ENCODE measurements at places on chromosomes 13 and 19.

DNA sequence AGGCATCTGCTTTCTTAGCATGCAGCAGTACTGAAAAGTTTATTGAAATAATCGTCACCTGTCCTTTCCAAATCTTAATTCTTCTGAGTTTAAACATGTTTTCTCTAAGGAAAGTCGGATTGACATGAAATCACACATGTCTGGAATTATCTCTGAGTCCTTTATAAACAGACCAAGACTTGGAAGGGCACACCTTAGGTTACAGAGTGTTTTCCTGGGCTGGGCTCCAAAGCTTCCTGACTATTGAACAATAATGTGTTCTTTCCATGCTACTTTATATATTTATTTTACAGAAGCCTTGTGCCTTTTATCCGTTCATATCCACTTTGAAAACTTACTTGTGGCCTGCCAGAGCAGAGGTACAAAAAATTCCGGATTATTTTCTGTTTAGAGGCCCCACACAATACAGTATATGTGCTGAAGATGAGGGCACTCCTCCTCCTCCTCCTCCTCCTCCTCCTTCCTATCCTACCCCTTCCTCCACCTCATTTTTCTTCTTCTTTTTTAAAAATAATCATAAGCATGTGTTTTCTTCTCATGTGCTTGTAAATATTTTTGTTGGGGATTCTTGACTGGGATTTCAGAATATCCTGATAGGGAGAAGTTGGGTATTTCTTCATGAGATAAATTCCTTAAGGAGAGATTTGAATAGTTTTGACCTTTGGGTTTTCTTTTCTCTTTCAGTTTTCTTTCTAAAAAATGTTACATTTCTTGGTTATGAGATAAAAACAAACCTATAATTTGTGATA is 52.3 kb downstream of the LRCH1 start:
- no peak for DNase-seq

- no peak for DNase-seq
Measured at GRCh38 chr19:2952953-2953481, 8.2 kb upstream of the ZNF77 start.

DNA sequence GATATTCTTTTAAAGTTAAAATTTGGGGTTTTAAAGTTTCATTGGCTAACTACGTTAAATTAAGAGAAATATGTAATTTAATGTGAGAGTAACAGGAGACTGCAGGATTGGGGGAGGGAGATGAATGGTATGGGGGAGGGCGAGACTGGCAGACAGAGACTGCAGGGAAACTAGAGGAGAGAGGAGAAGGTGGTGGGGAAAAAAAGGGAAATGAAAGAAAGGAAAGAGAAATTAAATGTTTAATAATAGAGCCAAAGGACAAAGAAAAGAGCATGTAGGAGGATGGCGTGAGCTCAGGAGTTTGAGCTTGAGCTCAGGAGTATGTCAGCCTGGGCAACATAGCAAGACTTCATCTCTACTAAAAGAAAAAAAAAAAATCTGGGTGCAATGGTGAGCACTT is 115.9 kb downstream of the RFC3 start:
- DNase-seq = no peak

DNA sequence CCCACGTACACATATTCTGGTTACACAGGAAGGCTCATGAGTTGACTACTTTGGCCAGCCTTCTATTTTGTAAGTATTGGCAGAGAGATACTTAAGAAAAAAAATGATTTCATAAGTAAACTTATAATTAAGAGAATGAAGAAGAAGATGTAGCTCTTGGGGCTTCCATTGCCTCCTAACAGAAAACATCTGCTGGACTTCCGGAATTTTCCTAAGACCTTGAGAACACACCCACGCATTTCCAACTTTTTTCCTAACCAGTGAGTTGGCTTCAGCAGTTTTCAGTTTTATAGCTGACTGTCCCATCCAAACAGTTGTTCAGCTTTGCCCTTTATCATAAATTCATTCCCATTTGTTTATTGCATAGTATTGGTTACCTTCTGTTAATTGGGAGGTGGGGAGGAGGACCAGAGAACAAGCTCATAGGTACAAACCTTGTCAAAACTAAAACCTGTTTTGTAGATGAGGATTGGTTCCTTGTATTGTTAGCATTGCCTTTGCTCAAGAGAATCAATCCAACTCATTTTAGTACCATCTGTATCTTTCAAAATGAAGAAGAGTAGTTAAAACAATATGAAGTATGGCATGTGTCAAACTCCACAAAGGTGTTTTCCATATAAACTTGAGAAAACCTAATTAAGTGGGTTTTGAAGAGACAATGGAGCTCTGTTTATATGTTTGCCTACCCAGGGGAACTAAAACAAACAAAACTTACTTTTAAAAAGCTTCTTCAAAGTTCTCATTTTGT is 93.9 kb downstream of the COL4A2 start:
- no peak for DNase-seq

DNA sequence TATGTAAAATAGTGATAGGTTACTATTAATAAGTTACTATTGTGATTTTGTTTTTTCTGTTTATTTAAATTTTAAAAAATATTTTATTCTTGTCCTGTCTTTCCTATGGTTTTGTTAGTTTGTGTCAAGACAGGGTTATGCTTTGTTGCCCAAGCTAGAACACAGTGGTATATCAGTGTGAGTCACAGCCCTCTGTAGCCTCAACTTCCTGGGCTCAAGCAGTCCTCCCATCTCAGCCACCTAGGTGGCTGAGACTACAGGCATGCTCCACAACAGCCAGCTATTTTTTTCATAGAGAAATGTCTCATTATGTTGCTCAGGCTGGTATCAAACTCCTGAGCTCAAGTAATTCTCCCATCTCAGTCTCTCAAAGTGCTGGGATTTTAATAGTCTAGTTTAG is 99.5 kb downstream of the ZNF675 start:
- DNase-seq = no peak

GRCh38 chr13:99905224-99905623 is 66.3 kb downstream of the ZIC5 start:
- no peak for DNase-seq

All from activated CD4-positive, alpha-beta T cell treated with anti-CD3 and anti-CD28 coated beads for 24 hours (primary cell).